ENCODE measurements at places on chromosomes 13 and 19.

- no peak for DNase-seq
Observed at GRCh38 chr19:37867831-37868230, 38.6 kb downstream of the WDR87 start.

DNA sequence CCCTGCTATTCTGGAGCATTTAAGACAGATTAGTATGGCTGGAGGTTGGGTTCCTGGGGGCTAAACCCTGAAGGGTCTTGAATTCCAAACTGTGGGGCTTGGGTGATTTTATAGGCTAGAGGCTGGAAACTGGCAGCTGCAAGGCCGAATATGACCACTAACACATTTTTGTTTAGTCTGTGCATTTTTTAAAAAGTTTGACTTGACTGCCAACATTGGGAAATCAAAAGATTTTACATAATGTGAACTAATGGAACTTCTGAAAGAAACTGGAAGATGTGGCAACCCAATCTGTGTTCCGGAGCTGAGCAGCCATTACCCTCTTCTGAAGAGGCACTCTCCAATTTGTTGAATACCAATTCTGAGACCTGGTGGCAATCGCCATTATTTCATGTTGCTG, 5.1 kb downstream of the ZNF784 start:
- DNase-seq: no peak

DNA sequence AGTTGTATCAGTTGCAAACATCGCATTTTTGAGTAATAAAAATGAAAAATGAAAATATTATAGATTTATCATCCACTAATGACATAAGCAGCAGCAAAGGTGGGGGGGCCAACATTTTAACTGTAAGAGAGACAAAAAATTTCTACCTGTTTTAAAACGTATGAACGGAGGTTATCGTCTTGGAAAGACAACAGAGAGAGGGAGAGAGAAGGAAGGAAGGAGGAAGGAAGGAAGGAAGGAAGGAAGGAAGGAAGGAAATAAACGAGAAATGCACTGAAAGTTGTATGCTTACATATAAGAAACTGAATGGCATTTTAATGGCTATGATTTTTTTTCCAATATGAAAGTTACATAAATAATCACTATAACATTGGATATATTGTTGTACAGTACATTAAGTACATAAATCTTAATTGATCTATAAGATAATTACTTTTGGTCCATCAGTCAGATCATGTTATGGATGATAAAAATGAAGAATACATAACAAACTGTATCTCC, 862.8 kb upstream of the SLITRK1 start:
- DNase-seq: no peak

DNA sequence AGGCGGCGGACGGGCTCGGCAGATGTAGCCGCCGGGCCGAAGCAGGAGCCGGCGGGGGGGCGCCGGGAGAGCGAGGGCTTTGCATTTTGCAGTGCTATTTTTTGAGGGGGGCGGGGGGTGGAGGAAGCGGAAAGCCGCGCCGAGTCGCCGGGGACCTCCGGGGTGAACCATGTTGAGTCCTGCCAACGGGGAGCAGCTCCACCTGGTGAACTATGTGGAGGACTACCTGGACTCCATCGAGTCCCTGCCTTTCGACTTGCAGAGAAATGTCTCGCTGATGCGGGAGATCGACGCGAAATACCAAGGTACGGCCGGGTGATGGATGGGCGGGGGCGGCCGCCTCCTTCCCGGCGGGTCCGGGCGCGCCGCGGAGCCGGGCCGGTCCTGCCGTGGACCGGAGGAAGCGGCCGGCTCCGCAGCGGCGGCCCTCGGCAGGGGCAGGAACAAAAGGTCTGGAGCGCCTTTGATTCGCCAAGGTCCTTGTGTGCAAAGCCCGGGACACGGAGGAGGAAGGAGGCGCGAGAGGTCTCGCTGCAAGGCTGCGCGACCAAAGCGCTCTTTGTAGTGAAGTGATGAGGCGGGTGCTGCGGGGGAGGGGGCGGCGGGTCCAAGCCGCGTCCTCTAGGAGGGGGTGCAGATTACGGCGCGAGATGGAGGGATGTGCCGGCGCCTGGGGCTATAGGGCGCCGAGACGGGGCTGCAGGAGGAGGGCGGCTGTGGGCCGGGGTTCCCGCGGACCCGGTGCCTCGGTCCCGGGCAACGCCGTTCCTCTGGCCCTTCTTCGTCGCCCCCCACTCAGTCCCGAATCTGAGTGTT, 689 bp downstream of the ING1 start:
- DNase-seq: peak; percentile 62

DNA sequence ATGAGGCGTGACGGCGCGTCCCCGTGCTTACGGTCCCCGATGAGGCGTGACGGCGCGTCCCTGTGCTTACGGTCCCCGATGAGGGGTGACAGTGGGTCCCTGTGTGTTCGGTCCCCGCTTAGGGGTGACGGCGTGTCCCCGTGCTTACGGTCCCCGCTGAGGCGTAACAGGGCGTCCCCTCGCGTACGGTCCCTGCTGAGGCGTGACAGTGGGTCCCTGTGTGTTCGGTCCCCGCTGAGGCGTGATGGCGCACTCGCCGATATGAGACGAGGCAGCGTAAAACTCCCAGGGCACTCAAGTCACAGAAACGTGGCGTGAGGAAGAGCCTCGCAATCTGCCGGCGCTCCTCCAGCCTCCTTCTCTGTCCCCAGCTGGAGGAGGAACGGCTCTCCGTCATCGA, 20.9 kb downstream of the CFAP97D2 start:
- no peak for DNase-seq

- no peak for DNase-seq
Observed at GRCh38 chr13:23558675-23559536, 11.3 kb upstream of the TNFRSF19 start.

DNA sequence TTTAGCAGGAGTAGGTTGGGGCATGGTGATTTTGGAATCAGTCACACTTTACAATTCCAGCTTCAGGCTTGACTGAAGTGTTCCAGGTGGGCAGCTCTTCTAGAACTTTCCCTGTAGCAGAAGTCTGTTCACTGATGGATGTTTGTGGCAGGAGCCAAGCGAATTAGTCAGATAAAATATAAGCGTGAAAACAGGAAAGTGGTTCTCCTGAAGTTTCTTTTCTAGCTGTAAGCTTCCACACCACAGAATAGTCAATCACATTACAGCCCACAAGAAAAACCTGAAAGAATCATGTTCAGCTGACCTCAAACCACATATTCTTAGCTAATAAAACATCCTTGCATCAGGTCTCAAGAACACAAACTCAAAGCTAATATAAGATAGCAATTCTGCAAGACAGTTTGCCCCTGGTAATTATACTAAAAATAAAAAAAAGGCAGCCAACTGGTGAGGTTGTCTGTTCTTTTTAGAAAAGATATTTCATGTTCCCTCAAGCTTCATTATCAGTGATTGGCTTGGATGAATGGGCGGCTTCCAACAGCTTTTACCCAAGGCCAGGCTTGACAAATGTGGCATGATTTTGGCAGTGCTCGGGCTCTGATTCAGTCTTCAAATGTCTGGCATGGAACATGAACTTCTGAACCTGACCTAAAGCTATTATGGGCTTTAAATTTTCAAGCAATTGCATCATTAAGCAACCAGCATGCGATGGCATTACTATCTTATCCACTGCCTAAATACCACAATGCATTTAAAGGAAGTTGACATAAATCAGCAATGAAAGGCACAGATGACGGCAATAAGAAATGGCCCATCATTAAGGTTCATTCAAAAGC, 136.8 kb downstream of the DCLK1 start:
- no peak for DNase-seq

DNA sequence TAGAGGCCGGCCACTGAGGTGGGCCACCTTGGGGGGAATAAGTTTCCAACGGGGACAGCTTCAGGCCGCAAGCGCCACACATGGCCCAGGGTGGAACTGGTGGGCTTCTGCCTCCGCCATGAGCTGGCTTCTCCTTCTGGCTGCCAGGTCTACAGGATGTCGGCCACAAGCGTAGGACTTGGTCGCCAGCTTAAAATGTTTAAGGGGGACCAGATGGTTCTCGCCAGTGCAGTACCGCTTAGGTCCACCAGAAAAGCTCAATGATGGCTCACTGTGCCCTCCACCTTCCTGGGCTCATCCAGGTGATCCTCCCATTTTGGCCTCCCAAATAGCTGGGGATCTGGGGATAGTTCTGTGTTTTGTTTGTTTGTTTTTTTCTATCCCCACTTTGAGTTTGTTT, 38.7 kb upstream of the ZNF254 start:
- DNase-seq: no peak

- DNase-seq: no peak
Observed at GRCh38 chr13:35164324-35164932, 222.4 kb downstream of the NBEA start.

- DNase-seq: no peak
Observed at GRCh38 chr19:39349326-39349725, 7.1 kb downstream of the SAMD4B start.

DNA sequence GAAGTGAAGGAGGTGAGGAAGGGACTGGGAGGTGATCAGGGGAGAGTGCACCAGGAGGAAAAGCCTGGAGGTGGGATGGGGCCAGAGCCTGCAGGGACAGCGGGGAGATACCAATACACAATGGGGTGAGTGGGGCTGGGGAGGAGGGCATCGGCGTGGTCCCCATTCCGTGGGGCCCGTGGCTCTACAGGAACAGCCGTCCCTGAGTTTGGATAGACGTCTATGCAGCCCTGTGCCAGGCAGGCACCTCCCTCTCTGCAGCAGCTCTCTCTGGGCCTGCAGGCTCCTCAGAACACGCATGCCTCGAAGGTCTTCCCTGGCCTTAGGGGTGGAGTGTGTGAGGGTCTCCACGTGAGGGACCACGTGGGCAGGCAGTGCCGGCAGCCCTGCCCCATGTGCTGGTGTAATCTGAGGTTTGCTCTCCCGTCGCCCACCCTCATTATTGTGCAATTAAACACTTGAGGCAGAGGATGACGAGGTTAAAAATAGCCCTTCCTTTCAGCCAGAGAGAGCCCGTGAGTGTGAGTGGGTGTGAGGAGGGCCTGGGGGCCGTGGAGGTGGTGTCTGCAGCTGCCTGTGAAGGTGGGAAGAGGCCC, 16.5 kb downstream of the C2CD4C start:
- no peak for DNase-seq
